ENCODE measurements at places on chromosomes 6 and 20. TPM values are rescaled to one million over a fixed set of nuclear protein-coding genes. Genes with fewer than 3 reads are reported as not detected.

KCNK15 gene
- total RNA-seq = 11.1 TPM

KHDC1L gene
- total RNA-seq = not detected

MOCS1 gene
- 10.2 TPM for total RNA-seq

NKAPL gene
- total RNA-seq = 0.97 TPM

C6orf58 gene
- not detected for total RNA-seq

PAK1IP1 gene
- 16.6 TPM for total RNA-seq

PTCRA gene
- total RNA-seq = not detected

AGPAT4 gene
- 3.0 TPM for total RNA-seq

OR11A1 gene
- not detected for total RNA-seq

ZBP1 gene
- total RNA-seq = not detected

DEFB113 gene
- not detected for total RNA-seq

COL9A1 gene
- total RNA-seq = not detected

DUSP15 gene
- not detected for total RNA-seq

C6orf15 gene
- not detected for total RNA-seq

EYA4 gene
- total RNA-seq = not detected

Data from GM23248 (cell line).